Nephron progenitor cell (in vitro differentiated cells): ENCODE measurements at places on chromosomes 5 and 9.

- no peak for DNase-seq
These were observed 28.8 kb downstream of the FBXL17 start for GRCh38 chr5:108353087-108353486.

DNA sequence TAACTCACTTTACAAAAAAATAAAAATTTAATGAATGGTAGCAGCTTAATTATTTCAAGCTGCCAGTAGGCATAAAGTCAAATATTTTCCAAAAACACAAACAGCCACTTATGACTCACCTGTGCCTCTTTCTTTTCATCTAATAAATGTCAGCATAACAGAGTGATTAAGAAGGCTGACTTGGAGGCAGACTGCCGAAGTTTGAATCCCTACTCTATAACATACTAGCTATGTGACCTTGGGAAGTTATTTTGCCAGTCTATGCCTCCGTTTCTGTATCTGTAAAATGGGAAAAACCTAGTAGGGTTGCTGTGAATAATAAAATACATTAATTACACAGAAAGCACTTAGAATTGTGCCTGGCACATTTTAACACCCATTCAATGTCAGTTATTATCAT, 33.8 kb downstream of the FANCC start:
- no peak for DNase-seq

DNA sequence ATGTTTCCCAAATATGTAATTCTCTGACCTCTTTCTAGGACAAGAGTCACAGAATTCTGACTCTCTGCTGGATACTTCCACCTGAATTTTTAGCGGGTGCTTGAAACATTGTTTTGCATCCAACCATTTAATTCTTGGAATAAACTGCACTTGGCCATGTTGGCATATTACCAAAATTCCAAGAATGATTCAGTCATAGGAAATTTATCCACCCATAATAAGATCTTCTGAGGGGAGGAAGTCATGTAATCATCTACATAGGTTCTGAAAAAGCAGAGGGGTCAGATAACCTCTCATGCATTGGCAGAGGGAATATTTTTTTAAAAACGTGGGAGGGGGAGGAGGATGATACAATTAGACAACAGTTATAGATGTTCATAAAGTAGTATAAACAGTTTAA, 156.9 kb downstream of the PAM start:
- DNase-seq = no peak

GRCh38 chr9:37215830-37216229, 95.5 kb downstream of the ZCCHC7 start:
- DNase-seq = no peak

- DNase-seq = no peak
These were observed 429.2 kb upstream of the SGCD start for GRCh38 chr5:155897761-155898160.

DNA sequence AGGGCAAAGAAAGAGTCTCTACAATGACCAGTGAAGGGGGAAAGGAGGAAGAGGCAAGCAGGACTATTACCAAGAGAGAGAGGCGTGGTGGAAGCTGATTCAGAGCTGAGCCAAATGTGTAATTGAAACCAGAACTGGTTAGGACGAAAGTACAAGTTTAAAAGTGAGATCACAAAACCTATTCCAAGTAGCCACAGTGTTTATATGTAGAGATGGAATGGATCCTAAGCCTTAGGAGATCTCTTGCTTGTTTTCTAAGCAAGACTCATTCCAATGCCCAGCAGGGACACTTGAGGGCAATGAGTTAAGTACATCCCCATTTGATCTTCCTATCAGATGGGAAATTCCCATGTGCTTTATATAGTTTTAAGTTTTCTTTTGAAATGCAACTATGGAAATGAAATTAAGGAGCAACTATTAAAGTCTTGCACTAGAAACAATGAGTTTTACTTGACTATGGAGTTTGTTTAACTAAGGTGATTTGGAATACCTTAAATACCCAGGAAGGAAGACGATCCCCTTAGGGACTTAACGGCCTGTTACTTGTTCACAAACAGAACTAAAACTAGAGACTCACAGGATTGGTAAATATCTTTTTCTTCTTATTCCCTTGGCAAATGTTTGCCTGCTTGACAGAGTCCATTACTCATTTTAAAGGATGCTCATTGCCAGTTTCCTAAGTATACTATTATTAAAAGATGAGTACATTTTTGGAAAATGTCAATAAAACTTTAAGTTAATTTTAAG, 51.1 kb upstream of the SNX2 start:
- no peak for DNase-seq

DNA sequence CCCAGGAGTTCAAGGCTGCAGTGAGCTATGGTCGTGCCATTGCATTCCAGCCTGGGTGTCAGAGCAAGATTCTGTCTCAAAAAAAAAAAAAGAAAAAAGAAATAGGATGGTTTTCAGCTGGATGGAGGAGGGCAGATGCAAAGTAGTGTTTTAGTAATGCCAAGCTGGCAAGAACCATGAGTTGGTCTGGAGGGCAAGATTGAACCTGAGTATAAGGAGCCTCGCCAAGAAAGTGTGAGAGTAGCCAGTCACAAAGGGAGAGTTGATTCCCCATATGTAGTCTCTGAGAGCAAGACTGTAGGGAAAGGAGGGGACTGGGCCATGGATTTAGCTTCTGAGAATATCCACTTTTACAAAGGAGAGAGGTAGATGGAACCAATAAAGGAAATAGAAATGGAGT, 6.9 kb downstream of the TNFAIP8 start:
- no peak for DNase-seq
